ENCODE measurements at places on chromosomes 13 and 19. TPM values are rescaled to one million over a fixed set of nuclear protein-coding genes. Genes with fewer than 3 reads are reported as not detected.

LIM2 gene
- not detected for total RNA-seq

FARSA gene
- total RNA-seq = 98.8 TPM

TRPM4 gene
- total RNA-seq = 8.8 TPM

CASP14 gene
- total RNA-seq = not detected

CEACAM4 gene
- not detected for total RNA-seq

ELAVL3 gene
- total RNA-seq = under 0.01 TPM

GMIP gene
- 10.7 TPM for total RNA-seq

PRTN3 gene
- total RNA-seq = not detected

INSL3 gene
- not detected for total RNA-seq

MADCAM1 gene
- total RNA-seq = not detected

ZNF541 gene
- total RNA-seq = not detected

PSG4 gene
- 2.8 TPM for total RNA-seq

DNAAF3 gene
- 0.66 TPM for total RNA-seq

MAB21L1 gene
- not detected for total RNA-seq

ADM5 gene
- total RNA-seq = 1.1 TPM

C1QTNF9 gene
- not detected for total RNA-seq

CBY2 gene
- not detected for total RNA-seq

TMEM150B gene
- not detected for total RNA-seq

MYO1F gene
- total RNA-seq = 0.66 TPM

NLRP9 gene
- total RNA-seq = not detected

CALR3 gene
- total RNA-seq = not detected

TEKTIP1 gene
- not detected for total RNA-seq

KLK15 gene
- not detected for total RNA-seq

ZNF69 gene
- total RNA-seq = 3.1 TPM

ERICH6B gene
- total RNA-seq = not detected

SRRM5 gene
- total RNA-seq = 0.22 TPM

ZNF534 gene
- 0.44 TPM for total RNA-seq

COMMD6 gene
- 31.7 TPM for total RNA-seq

TTC9B gene
- total RNA-seq = not detected

NOVA2 gene
- total RNA-seq = not detected

TUBB4A gene
- not detected for total RNA-seq

ZNRF4 gene
- total RNA-seq = not detected

KLK3 gene
- total RNA-seq = not detected

ZNF99 gene
- total RNA-seq = not detected

IZUMO1 gene
- not detected for total RNA-seq

PDE4C gene
- 0.29 TPM for total RNA-seq

PINLYP gene
- total RNA-seq = 2.4 TPM

ZNF784 gene
- total RNA-seq = 4.9 TPM

IGFL4 gene
- 0.14 TPM for total RNA-seq

TEX29 gene
- total RNA-seq = not detected

PROZ gene
- not detected for total RNA-seq

TEX26 gene
- not detected for total RNA-seq

ZNF497 gene
- 1.3 TPM for total RNA-seq
